ENCODE measurements at places on chromosomes 5 and 9. TPM values are rescaled to one million over a fixed set of nuclear protein-coding genes. Genes with fewer than 3 reads are reported as not detected.

- DNase-seq: no peak
- no peaks in the 10 kb centered on the region for H3K4me1 ChIP-seq
These were observed 500.2 kb upstream of the NUDT12 start for GRCh38 chr5:104062621-104063377.

DNA sequence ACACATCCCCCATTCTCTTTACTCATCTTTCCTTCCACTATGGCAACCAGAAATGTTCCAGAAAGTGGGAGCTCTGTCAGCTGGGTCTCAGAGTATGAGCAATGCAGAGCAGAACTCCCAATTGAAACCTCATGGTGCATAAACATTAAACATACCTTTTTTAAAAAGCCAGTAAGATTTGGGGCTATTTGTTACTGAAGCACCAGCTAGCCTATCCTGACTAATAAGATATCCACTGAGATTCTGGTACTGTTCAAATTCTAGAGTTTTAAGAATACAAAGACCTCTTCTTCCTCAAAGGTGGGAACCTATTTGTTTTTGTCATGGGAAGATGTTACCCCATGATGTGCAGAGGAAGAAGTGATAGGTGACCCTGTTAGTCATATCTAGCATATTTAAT, 46.1 kb upstream of the EGFLAM start:
- no peaks in the 10 kb centered on the region for H3K36me3 ChIP-seq
- H3K4me1 ChIP-seq: no peaks in the 10 kb centered on the region
- no peaks in the 10 kb centered on the region for H3K27me3 ChIP-seq
- H3K4me3 ChIP-seq: no peak overlapping the region

DNA sequence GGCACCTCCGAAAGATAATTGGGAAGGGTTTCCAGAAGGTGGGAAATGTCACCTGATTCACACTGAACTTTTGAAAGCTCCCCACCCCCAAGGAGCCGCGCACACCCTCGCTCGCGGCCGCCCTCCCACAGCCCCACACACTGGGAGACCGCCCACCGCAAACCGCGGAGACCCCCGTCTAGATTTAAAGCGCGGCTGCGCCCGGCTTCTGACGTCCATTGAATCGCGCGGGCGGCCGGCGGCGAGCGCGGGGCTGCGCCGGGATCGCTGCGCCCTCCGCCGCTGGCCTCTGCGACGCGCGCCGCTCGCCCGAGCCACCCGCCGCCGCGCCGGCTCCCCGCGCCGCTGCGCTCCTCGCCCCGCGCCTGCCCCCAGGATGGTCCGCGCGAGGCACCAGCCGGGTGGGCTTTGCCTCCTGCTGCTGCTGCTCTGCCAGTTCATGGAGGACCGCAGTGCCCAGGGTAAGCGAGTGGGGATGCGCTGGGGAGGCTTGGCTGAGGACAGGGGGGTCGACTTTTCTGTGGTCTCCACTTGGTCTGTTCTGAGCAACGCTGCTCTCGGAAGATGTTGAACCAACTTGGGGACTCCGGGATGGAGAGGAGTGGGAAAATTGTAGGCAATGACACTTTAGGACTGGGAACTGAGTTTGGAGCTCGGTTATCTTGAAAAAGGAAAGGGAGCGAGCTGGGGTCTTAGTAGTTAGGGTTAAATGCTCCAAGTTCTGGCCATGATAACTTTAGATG, at the start of gene FST:
Gene FST, plus strand, starts transcription at position 214 of the 743 bp plus-strand sequence. Its CDS starts 163 bp downstream, at position 377.
- H3K27me3 ChIP-seq: peaks cover 71% of the 10 kb centered on the region
- H3K36me3 ChIP-seq: no peaks in the 10 kb centered on the region
- no peak within 1 kb of the TSS for H3K27ac ChIP-seq
- peaks cover 33% of the 10 kb centered on the region for H3K4me1 ChIP-seq
- DNase-seq: no peak

DNA sequence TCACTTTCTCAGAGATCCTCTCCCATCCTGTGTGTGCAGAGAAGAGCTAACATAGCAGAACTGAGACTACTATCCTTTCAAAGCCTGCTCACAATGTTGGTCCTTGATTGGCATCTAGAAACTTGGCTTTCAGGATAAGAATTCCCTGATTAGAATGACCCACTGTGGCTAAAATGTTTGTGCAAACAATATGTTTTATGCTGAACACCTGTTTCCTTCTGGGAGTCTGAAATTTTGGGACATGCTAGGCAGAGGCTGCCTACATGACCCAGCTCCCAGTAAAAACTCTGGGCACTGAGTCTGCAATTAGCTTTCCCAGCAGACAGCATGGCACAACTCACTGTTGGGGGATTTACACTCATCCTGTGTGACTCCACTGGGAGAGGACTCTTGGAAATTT, 78.9 kb downstream of the CFAP95 start:
- DNase-seq: no peak
- no peak overlapping the region for H3K4me3 ChIP-seq
- no peaks in the 10 kb centered on the region for H3K27me3 ChIP-seq
- no peak overlapping the region for H3K27ac ChIP-seq

CATSPER3 gene
- 0.32 TPM for polyA plus RNA-seq

All from CD14-positive monocyte (primary cell).